ENCODE measurements at places on chromosomes 13 and 19.

GRCh38 chr13:46288570-46289259 lies 77.0 kb downstream of the LRRC63 start:
- peak; percentile 64 for DNase-seq

DNA sequence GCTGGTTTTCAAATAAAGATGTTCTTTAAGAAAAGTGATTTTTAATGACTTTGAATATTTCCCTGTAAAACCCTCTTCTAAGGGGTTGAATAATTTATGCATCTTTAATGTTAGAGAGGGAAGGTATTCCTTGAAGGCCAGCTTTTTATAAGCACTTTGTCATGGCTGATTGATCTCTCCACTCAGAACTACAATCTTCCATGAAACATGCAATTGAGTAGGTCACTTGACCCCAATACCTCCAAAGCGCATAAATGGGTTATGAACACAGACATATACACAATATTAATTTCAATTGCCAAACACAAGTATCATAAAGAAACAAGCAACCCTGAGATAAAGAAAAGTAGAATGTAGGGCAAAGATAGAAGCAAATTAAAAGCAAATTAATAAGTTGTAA lies 359.9 kb downstream of the MTUS2 start:
- DNase-seq, result peak; percentile 33

DNA sequence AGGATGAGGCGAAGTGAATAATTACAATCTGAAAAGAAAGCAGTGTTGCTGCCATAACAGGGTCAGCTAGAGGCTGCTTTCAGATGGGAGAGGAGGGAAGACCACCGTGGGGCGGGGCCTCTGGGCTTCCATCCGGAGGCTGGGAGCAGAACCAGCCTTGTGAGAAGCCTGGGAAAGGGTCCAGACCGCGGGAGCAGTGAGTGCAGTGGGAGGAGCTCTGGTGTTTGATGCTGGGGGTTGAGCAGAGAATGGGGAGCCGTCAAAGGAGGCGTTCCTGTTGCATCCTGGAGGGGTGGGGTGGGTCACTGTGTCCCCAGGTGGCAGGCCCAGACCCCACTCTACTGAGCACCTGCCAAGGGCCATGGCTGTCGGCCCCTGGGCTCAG lies 18.1 kb downstream of the NKPD1 start:
- no peak for DNase-seq

GRCh38 chr19:33815380-33816340 lies 19.0 kb downstream of the KCTD15 start:
- DNase-seq, result no peak
